ENCODE measurements at places on chromosomes 7 and 10.

DNA sequence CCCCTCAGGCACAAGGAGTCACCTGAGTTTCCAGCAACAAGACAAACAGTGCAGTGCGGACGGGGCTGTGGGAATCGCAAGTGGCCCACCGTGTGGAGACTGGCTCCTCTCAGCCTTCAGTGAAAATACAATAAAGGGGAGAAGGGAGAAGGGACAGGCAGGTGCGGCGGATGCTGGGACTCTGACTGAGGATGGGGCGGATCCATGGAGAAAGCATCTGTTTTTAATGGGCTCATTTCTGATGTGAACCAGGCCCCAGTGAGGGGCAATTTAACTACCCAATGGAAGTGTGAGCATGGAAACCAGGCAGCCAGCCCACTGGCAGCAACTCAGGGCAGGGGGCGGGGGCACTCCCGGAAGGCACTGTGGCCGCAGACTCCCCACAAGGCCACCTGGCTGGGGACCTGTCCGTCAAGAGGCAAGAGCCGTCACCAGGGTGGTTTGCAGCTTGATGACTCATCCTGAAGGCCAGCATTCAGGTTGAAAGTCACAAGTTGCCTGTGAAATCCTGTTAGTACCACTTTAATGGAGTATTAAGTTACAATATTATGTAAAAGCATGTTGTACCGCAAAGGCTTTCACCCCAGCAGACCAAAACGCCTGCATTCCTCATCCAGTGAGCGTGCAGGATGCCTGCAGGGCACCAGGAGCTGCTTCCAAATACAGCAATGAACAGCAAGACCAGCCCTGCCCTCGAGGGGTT, 476.4 kb downstream of the PTPRN2 start:
- peak; percentile 84 for DNase-seq

DNA sequence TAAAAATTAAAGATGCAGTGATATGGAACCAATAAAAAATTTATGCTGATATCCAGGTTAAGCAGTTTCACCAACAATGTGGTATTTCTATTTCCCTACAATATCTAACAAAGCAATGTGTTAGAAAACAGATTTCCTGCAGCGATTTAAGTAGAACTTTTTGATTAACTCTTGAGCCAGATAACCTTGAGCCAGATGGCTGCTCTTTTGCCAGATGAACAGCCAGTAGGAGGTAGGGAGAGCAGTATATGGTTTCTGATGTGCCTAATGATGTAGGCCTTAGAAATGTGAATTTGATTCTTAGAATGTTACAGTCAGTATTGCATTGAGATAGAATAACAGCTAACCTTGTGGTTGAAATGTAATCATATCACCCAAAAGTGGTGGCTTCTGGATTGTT, 31.1 kb downstream of the STAMBPL1 start:
- no peak for DNase-seq

- no peak for DNase-seq
Measured at GRCh38 chr10:106816318-106817085, 348.0 kb downstream of the SORCS1 start.

DNA sequence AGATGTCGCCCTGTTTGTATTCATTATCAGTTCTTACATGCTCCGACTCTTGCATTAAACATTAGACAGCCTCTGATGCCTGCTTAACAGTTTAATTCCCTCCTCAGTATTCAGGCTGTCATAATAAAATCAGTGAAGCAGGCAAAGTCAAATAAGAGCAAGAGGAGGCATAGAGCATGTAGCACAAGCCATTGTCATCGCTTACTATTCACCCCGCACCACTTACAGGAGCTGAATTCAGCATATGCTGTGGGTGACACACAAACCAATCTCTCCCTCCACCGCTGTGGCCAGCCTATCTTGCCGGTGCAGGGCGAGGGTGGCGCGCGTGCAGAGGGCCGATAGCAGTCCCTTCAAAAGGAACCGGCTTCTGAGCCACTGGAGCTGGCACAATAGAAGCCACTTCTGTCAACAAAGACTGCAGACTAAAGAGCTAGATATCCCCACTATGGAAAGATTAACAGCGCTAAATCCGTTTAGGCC, 433.2 kb upstream of the MGMT start:
- no peak for DNase-seq

DNA sequence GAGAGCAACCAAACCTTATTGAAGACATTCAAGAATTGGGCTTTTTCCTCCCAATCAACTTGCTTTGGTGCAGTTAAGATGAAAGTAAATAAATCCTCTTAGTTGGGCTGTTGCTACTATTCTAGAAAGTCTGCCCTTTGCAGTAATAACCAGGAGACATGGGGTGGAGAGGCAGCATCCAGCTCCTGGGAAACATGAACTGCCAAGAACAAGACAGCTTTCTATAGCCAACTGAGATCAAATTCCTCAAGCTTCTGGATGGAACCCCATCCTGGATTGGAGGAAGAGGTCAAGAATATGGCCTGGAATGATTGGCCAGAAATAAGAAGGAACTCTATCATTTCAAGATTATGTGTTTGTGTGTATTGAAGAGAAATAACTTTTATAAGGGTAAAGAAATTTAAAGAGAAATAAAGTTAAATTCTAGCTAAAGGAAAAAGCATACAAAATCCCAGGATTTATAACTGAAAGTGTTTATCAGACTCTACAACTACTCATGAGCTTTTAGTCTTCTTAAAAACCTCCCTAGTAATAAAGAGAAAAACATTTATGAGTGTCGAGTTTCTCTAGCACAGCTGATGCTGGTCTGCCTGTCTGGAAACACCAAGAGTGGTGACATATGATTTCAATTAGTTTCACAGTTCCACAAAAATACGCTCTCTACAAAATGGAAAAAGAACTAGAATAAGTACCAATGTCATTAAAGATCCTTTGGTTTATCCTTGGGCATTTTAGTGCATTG, 70.1 kb upstream of the COL1A2 start:
- no peak for DNase-seq

DNA sequence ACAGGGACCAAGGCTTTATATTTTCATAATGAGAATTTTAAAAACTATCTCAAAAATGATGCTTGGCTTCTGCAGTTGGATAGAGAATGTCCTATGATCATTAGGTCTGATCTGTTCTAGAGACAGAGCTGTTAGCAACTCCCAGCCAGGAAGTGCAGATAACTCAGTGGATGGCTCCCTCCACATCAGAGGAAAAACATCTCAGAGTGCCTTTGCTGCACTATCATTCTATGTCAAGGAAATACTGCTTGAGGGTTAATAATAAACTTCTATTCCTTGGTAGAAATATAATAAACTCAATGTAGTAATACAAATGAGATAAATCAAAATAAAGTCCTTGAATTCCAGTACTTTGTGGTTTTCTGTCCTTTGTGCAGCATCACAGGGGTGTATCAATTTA, 78.0 kb upstream of the BET1 start:
- DNase-seq, result no peak

DNA sequence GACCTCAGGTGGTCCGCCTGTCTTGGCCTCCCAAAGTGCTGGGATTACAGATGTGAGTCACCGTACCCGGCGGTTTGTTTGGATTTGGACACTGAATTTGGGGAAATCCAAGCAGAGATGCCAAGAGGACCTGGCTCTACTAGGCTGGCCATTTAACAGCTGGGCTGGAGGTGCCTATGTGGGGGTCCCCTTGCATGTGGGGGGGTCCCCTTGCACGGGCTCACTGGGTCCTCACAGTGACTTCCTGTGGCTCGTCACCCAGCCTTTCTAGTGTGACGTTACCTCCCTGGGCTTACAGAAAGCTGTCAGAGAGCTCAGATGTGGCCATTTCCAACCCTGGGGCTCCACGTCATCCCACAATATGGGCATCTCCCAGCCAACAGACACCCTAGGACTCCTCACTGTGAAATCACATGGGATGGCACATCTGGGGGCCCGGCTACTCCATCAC, 49.3 kb upstream of the GNA12 start:
- no peak for DNase-seq

GRCh38 chr7:87445897-87446296, 29.6 kb downstream of the ABCB4 start:
- no peak for DNase-seq

DNA sequence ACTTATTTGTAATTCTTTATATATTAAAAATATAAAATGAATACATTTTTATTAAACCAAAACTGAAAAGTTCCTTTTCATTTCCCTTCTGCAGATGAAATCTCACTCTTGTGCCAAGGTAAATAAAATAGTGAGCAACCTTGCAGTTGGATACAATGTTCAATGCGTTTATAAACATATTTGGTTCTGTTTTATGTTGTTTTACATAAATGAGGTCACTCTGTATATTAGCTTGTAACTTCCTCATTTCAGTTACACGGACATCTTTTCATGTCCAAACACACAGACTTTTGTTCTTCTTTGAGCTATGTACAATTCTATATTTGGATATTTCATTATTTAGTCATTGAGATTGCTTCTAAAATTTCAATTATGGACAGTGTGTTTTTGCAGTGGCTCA, 107.7 kb downstream of the BBS9 start:
- no peak for DNase-seq

DNA sequence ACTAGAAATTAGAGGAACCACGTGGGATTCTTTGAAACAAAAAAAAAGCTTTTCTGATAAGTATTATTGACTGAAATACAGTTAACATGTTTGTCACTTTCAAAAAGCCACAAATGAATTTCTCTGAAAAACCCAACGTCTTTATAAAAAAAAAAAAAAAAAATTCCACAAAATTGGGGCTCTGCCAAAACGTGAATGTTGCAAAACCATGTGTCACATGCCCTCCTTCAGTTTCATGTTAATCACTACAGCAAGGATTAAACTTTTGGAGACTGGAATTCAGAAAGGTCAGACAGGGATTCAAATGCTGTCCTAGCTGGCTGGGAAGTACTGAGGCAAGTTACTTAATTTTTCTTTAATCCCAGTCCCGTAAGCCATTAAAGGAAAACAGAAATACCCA, 278.0 kb upstream of the KLF14 start:
- DNase-seq, result peak; percentile 75

DNA sequence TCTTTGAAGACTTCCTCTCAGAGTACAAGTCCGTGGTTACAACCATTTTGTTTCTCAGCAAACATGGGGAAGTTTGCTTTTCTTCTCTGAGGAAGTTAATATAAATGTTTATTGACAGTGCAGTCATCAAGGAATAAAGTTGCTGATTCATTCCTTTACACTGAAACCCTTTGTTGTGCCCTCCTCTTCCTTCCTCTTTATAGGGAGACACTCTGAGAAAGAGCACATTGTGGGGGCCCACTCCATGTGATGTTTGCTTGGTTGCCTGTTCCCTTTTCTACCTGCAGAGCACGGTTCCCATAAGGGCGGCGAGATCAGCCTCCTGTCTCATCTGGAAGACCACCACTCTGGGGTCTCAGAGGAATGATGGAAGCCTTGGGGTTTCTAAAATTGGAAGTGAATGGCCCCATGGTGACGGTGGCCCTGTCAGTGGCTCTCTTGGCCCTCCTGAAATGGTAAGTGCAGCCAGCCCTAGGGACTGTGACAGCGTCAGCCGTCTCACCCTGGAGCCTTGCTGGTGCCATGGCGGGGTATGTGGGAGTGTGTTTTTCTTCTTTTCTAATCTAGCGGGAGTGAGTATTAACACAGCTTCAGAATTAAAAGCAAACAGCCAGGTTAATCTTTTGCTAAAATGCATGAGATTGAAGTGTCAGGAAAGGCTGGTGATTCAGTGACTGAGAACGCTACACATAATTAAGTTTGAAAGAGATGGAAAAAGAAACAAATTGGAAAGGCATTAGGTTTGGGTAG, at the start of gene TBXAS1:
Gene TBXAS1, plus strand, starts transcription at position 240 of the 750 bp plus-strand sequence. Its CDS starts 127 bp downstream, at position 367.
- peak; percentile 22 for DNase-seq

DNA sequence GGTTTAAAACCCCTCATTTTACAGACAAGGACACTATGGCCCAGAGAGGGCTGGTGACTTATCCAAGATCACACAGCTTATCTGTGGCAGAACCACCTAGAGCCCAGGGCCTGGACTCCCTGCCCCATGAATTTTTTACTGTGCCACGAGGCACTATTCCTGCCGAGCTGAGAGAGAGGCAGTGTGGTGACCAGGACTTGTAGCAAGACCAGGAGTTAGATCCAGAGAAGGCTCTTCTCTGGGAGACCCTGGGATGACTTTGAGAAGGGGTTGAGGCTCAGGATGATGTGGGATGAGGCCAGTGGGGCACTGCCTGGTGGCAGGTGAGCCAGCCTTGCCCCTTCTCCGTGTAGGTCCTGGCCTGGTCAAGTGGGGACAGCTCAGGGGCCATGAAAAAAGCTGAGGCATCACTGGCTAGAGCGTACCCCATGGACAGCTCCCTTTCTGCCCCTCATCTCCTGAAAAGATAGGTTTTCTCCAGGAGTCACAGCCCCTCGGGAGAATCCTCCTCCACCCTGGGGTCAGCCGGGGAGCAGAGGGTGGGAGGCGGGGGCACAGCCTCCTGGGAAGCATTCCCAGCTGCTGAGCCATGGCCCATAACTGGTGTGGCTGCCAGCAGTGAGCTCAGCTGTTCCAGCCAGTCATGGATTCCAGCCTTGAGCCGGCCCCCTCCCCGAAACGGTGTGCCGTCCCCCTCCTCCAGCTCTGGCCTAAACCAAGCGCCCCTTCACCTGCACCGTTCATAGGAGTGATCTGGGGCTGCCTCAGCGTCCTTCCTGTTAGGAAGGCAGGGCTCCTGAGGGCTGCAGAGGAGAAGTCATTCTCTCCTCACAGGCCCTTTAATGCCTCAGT, 5.8 kb downstream of the FLNC start:
- DNase-seq, result no peak

GRCh38 chr7:22563032-22563501, 63.1 kb upstream of the STEAP1B start:
- DNase-seq, result no peak

GRCh38 chr7:125424721-125425120, 495.1 kb upstream of the POT1 start:
- DNase-seq, result no peak

GRCh38 chr10:98687685-98688084, 240.9 kb upstream of the HPS1 start:
- DNase-seq, result no peak

DNA sequence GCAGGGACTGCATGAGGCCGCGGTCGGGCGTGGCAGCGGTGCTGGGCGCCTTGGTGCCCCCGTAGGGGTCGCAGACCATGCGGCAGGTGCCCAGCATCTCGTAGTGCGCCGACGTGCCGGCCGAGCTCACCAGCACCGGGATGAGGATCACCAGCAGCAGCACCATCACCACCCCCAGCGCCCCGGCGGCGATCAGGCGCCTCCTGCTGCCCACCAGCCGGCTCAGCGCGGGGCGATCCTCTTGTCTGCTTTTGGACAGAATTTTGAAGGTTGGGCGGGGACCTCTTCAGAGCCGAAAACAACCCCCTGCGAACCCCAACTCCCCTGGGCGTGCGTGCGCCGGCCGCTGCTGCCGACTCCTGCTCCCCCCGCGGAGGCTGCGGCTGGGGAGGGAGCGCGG, 779 bp downstream of the C1QL3 start:
- DNase-seq, result no peak

DNA sequence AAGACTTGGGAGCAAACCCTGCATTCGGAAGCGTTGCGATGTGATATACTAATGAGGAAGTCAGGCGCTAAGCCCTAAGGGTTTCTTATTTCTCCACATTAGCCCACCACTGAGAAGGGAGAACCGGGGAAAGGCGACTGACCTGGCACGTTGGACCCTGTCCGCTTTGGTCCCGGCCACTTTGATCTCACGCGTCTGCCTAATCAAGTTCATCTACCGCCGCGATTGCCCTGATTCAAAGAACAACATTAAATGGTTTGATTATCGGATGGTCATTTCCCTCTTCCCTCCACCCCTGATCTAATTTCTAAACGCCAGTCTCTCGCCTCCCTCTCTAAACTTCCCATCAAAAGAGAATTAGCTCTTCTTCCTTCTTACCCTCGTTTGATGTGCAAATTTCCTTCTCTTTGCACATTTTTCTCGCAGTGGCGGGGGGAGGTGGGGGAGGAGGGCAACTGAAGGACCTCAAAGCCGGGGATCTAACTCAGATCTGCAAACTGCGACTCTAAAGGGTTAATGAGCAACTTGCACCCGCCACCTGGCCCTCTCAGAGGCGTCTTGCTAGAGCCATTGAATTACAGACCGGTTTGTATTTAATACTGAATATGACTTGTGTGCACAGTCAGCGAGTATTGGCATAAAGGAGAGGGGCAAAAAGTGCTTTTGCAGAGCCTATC, 687 bp upstream of the DKK1 start:
- no peak for DNase-seq

All from H4 (cell line).